ENCODE measurements at places on chromosomes 6 and 20.
A peak's percentile ranks its signal among the peaks of the same experiment; 100 is the strongest.

DNA sequence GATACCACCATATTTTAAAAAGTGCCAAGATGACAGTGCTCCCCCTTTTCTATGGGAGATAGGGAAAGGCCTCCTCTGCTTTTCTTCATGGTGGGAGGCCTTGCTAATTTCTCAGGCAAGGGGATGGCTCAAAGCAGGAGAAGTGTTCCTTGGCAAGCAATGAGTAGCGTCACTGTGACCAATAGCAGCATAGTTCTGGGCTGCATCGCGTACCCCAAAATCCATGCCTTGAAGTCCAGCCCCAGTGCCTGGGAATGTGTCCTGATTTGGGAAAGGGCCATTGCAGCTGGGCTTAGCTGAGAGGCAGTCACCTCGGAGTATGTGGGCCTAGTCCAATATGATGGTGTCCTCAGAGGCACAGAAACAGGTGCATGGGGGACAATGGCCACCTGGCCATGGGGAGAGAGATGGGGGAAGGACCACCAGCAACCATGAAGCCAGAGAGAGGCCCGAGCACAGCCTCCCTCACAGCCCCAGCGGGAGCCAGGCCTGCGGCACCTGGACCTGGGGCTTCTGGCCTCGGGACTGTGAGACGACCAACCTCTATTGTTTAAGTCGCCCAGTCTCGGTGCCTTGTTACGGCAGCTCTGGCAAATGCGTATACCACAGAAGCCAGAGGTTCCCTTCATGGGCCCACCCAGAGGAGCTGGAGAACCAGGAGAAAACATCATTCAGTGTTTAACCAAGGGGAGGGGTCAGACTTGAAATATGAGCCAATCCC, 153.1 kb upstream of the RPS6KA2 start:
- DNase-seq: no peak

GRCh38 chr6:160945516-160946177, 45.9 kb upstream of the MAP3K4 start:
- no peak for DNase-seq

DNA sequence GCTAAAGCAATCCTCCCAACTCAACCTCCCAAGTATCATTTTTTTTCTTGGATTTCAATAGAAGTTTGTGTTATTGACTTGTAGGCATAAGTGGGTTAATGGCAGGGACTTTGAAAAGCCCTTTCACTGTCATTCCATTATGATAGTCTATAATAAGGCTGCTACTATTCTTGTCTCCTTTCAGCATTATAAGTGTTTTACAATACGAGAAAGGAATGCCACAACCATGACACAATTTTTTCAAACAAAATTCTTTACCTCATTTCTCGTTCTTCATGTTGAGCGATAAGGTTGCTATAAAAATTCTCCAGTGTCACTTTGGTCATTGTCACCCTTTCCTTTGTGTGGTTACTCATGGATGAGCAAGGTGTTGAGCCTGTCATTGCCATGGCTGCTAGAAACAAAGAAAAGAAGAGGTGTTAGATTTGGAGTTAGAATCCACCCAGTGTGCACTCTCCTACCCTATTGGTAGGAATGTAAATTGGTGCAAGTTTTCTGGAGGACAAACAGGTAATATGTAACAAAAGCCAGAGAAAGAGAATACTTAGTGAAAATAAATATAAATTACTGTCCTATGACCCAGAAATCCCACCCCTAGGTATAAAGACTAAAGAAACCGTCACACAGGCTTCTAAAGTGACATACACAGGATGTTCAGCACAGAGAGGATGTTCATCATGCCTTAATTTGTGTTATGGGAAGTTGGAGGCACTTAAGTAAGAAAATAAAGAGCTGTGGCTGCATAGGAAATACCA, 7.3 kb downstream of the STK38 start:
- no peak for DNase-seq

GRCh38 chr6:26175428-26176181, 88.4 kb downstream of the HFE start:
- peak; percentile 54 for DNase-seq

GRCh38 chr20:36116807-36117441, 37.6 kb upstream of the EPB41L1 start:
- DNase-seq: no peak

- no peak for DNase-seq
Measured at GRCh38 chr6:151566557-151566956, 72.7 kb downstream of the CCDC170 start.

DNA sequence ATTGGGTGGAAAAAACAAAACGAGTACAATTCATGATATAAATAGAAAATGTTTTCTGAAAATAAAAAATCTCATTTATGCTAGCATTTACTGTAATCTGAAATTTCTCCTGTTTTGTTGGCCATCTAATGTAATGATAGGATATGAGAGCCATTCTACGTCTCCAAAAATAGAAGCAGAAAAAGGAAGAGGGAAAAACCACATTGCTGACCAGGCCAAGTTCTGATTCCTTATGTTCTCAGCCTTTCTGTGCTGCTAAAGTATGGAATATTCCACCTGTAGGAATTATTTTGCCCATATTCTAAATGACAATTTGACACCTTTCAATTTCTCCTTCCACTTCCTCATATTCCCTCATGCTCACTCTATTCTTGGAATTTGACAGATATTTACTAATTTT, 110.2 kb downstream of the TBXT start:
- DNase-seq: no peak

GRCh38 chr6:79421707-79422484, 115.3 kb downstream of the LCA5 start:
- peak; percentile 39 for DNase-seq

DNA sequence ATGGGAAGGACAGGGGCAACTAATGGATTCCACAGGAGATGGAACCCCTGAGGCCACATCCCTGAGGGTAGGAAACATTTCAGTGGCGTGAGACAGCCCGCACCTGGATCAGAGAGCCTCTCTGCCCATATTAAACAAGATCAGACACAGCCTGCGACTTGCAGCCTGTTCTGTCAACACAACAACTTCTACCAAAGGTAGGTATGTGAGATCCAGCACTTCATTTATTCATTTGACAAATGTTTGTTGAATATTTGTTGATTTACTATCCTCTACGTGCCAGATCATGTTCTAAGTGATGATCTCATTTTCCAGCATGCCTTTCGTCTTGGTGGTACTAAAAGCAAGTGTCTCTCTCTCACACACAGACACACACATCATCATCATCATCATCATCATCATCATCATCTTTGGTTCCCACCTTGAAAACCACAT, 43.2 kb upstream of the NT5E start:
- no peak for DNase-seq

- DNase-seq: peak; percentile 31
Measured at GRCh38 chr6:133741375-133741861, 147.5 kb upstream of the TCF21 start.

DNA sequence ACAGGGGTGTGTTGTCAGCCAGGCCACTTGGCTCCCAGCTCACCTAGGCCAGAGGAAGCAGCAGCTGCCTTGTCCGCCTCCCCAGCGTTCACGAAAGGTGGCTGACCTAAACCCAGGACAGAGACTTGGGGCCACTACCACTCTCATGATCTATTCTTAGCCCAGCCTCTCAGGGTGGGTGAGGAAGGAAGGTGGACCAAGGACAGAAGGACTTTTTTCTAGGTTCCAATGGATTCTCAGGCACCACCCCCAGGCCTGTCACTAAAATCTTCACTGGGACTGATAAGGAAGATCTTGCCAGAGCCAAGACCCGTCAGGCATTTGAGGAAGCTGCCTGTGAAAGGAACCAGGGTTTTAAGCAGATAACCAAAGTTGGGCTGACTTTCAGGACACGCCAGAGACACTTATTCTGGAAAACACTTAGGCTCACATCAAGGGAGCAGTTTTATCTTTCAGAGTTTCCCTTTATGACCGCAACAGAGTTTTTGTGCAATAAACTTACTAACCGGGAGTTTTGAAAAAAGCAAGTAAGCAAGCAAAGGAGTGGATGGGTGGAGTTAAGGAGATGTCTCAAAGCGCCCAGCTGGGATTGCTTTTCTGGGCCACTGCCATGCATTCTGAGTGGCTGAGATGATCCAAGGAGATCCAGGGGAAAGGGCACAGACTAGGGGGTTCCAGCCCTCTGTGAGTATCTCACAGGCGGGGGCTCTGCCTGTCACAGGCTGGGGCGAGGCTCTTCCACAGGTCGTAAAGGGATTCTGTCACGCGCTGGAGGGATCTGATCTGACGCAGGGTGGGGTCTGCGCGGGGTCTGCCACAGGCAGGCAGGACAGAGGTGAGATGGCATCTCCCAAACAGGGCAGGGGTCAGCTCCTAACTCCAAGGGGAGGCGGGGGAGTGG, 989 bp downstream of the FITM2 start:
- peak; percentile 42 for DNase-seq

DNA sequence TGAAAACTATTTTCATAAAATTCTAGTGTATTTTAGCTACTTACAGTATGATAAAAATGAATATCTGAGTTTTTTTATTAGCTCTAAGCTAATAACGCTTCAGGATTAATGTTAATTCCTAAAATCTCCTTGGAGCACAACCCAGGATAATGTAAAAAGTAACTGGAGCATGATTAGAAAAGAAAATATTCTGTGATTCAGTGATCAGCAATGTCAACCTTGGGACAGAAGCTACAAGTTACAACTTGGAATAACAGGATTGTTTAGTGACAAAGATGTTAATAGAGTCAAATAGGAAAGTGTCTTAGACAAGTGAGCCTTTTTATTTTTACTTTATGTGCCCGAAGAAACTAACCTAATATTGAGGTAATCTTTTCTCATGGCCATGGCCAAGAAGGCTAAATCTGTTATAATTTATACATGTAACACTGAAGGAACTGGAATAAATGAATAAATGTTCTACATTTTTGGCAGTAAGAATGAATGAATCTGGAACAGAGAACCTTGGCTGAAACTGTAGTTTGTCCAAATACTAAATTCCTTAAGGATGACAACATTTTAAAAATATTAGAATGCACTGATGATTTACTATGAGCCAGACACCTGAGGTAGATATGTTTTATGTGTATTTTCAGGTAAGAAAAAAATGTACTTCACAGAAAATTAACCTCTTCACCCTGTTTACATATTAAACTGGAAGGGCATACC, 994.0 kb downstream of the GRIK2 start:
- no peak for DNase-seq

DNA sequence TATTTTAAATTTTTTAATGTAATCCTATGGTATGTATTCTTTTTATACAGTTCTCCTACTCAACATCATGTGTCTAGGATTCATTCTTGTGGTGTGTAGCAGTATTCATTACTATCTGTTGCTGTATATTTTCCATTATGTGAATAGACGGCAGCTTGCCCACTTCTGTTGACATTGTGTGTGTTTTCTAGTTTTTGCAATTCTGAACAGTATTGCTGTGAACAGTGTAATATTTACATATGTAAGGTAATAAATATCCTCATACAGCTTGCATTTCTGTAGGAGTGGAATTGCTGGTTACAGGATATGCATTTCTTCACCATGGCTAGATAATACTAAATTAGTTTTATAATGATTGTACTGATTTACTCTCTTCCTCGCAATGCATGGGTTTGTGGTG, 51.9 kb downstream of the SCAF8 start:
- DNase-seq: no peak

DNA sequence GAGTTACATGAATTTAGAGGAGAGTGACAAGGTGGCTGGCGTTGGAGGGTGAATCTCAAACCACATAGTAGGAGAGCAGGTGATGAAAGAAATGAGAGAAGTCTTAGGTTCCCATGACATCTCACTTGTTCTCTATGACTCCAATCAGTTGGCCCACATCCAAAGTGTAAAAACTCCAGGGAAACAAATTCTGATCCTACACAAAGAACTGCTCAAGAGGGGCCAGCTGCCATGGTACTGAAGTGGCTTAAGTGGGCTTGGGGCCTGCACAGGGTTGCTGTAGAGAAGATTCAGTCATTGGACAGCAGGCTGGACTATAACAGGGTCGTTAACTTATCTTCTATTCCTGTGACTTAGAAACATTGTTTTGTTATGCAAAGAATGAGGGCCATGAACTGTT, 7.6 kb upstream of the ADGRF4 start:
- DNase-seq: no peak

DNA sequence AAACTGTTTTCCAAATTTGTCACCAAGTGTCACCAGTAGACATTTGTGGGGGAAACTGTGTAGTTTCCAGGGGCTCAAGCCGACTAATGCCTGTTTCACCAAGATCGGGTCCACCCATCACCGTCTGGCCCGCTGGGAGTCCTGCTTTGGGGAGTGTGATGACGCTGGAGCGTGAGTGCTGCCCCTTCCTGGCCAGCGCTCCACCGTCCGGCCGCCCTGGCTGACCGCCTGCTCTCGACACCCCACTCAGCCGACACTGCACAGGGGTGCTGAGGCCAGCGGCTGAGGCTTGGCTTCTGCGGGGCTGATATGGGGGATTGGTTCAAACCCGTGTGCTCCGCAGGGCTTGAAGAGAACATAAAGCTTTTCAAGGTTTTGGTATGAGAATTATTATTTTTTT, 160.1 kb downstream of the SMOC2 start:
- no peak for DNase-seq

DNA sequence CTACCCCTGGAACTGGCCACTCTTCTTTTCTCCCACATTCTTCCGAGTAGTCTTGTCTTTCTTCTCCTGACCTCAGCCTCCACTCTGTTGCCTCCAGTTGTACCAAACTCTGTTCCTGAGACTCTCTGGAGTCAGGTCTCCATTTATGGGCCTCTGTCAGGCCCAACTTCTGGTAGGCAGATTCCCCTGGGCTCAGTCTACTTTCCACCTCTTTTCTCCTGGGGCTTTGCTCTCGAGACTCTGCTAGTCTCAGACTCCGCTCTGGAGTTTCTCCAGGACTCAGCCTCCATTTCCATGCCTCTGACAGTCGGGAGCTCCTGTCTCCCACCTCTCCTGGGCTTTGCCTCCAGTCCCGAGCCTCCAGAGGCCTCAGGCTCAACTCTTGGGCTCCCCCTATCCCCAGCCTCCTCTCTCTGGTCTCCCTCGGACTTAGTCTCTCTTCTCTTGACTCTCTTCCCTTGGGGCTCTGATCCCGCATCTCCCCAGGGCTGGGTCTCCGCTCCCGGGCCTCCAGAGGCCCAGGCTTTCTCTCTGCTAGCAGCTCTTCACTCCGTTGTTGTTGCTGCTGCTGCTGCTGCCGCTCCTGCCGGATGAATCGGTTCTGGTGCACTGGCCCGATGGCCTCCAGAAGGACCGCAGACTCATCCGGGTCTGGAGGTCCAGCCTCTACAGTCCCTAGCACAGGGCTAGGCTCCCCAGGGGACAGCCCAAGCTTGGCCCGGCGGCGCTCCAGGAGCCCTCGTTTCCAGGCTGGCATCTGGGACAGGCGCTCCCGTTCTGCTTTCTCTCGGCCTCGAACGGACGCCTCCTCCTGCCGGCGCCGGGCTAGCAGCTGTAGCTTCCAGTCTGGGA, 1.1 kb downstream of the PPP1R18 start:
- DNase-seq: no peak
